Retina (tissue), 1 donor: ENCODE measurements at places on chromosomes 2 and 18.

DNA sequence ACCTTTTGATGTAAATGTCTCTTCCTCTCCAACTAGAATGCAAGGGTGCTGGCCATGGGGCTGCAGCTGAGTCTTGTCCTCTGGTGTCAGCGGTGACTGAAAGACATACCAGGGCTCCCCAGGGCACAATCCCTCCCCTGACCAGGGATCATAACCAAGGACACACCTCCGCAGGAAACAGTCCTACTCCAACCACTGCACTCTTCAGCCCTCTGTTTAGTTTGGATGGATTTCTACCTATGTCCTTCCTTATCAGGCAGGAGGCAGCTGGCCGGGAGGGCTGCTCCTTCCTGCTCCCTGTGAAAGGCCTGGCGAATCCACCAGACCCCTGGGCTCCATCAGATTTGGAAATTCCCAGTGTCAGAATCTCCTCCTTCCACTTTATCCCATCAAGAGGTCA lies 185.2 kb upstream of the ID2 start:
- no peak for DNase-seq

- DNase-seq = no peak
Observed at GRCh38 chr2:71833855-71834560, 313.7 kb downstream of the CYP26B1 start.

DNA sequence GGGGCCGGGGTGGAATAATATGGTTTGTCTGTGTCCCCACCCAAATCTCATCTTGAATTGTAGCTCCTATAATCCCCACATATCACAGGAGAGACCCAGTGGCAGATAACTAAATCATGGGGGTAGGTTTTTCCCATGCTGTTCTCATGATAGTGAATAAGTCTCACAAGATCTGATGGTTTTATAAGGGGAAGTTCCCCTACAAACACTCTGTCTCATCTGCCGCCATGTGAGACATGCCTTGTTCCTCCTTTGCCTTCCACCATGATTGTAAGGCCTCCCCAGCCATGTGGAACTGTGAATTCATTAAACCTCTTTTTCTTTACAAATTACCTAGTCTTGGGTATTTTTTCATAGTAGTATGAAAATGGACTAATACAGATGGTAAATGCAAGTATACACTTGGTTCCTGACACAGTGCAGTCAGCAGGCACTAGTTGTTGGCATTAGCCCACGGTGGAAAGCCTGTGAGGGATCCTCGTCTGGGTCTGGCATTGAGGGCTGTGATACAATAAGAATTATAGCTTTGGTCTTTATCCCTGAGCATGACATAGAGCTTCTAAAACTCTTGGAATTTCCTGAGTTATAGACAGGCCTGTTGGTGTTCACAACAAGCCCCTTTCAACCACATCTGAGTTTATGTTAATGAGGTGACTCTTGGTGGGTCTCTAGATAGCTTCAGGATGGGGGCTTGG lies 135.8 kb downstream of the CABLES1 start:
- no peak for DNase-seq

- peak; percentile 7 for DNase-seq
Observed at GRCh38 chr2:40975151-40975550, 523.3 kb upstream of the SLC8A1 start.

DNA sequence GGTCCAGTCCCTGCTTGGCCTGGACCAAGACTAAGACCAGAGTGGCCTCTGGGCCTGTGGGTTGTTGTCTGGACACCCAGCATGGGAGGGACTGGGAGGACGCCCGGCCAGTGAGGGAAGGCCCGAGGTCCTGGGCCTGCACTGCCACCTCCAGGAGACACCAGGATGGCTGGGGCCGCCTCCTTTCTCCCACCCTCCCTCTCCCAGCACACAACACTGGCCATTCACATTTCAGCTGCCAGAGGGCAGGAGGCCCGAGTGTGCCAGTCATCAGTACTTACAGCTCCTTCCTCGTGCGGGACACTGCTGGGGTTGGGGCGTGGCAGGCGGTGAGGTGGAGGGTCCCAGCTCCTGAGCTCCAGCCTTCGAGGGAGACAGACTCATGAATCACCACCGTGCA lies 133.5 kb downstream of the ASB1 start:
- DNase-seq = no peak

GRCh38 chr18:60452421-60452820 lies 79.8 kb upstream of the MC4R start:
- DNase-seq = no peak

GRCh38 chr2:106833256-106833655 lies 52.7 kb downstream of the ST6GAL2 start:
- no peak for DNase-seq

DNA sequence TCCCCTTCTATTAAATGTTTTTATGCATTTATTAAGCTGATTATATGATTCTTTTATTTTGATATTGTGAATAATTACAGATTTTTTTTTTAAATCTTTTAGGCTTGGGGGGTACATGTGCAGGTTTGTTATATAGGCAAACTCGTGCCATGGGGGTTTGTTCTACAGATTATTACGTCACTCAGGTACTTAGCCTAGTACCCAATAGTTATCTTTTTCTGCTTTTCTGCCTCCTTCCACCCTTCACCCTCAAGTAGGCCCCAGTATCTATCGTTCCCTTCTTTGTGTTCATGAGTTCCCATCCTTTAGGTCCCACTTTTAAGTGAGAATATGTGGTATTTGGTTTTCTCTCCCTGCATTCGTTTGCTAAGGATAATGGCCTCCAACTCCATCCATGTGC lies 92.2 kb upstream of the CWC22 start:
- DNase-seq = no peak

- DNase-seq = no peak
Observed at GRCh38 chr2:237459741-237460174, 27.3 kb upstream of the MLPH start.

DNA sequence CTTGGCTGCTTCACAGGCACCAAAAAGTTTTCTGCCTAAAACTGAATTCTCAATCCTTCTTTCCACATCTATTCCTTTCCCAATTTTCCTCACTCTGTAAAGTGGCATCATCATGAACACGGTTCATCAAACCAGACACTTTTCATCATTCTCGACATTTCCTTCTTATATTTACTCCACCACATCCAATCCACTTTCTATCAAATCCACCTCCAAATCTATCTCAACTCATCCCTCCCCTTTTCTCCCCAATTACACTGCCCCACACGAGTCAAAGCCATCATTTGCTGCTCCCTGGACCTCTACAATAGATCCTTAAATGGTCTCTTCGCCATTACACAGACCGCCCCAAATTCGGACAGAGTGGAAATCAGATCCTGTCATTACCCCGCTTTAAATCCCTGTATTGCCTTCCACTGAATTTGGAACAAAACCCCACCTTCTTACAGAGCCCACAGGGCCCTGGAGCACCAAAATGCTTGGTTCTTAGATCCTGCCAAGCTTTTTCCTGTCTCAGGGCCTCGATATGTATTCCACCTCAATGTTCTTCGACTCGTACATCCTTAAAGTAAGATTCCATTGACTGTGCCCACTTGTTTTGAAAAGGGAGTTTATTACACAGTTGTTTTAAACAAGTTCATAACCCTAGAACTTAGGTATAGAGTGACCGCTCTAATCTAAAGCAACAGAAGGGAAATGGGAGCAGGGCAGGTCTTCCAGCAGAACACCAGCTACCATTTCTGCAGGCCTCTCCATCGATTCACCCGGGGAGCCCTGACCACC lies 856 bp downstream of the ACAA2 start:
- no peak for DNase-seq

DNA sequence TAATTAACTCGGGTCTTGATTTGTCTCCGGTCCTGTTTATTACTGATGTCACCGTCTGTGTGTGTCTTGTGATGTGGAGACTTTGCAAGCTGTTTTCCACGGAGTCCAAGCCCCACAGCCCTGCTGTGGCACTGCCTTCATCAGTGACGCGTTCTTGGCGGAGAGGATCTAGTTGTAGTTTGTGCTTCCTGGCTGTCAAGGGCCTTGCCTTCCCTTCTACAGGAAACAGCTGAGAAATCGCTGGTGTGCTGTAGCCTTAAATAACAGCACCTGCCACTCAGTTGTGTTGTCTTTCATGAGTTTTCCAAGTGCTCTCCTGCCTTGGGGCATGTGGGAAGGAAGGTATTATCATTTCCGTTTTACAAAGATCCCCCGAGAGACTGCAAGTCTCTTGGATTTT lies 26.3 kb downstream of the CTIF start:
- DNase-seq = no peak

GRCh38 chr2:22703286-22703920 lies 681.6 kb upstream of the KLHL29 start:
- no peak for DNase-seq

DNA sequence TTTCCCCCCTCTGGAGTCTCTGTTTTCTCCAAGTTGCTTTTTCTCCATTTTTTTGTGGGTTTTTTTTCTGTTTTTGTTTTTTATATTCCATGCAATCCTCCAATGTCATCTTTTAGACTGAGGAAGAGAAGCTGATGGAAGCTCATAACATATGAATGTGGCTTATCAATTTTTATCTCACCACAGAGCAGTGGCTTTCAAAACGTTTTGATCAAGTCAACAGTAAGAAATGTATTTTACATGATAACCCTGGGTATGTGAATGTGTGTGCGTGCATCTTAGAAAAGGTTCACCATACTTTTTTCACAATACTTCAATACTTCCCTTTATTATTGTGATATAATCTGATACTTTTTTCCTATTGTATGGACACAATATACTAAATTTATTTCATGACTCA lies 64.6 kb upstream of the CDCA7 start:
- no peak for DNase-seq
